Activated T-helper 1 cell treated with anti-CD3 and anti-CD28 coated beads, Interleukin-12 subunit alpha, Interleukin-12 subunit beta, Interleukin-2, Interleukin-4 antibody, amounts not matched to agents 30 ng/mL and 10 ng/mL and 1 ng/mL, durations not matched to agents 14 hours and 24 hours and 36 hours (primary cell): ENCODE measurements at places on chromosomes 11 and 22.
A peak's percentile ranks its signal among the peaks of the same experiment; 100 is the strongest.

- no peaks in the 10 kb centered on the region for H3K27me3 ChIP-seq
- no peak overlapping the region for H3K27ac ChIP-seq
- no peaks in the 10 kb centered on the region for H3K4me1 ChIP-seq
- H3K4me3 ChIP-seq: no peak overlapping the region
- no peaks in the 10 kb centered on the region for H3K36me3 ChIP-seq
Observed at GRCh38 chr11:132456751-132457328, 1075.5 kb downstream of the OPCML start.

- no peaks in the 10 kb centered on the region for H3K36me3 ChIP-seq
- no peak overlapping the region for H3K4me3 ChIP-seq
- H3K4me1 ChIP-seq: no peaks in the 10 kb centered on the region
- DNase-seq: no peak
- H3K27me3 ChIP-seq: no peaks in the 10 kb centered on the region
Observed at GRCh38 chr11:99952816-99953215, 734.3 kb upstream of the ARHGAP42 start.

DNA sequence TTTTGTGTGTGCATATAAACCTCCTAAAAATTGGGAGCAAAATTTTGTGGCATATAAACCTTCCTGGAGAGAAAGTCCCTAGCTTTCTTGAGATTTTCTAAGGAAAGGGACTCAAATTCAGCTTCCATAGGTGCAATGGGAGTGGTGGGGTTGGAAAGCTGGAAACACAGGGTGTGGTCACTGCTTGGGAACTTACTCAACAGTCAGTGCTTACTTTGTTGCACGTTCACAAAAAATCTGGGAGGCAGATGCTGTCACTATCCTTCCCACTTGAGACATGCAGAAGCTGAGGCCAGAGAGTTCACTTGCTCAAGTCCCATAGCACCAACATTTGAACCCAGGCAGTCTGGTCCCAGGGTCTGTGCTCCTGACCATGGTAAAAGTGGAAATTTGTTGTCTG, 3.9 kb upstream of the CATSPERZ start:
- peaks cover 78% of the 10 kb centered on the region for H3K27me3 ChIP-seq
- H3K27ac ChIP-seq: no peak overlapping the region
- peaks cover 13% of the 10 kb centered on the region for H3K4me1 ChIP-seq
- DNase-seq: no peak
- peaks cover 5% of the 10 kb centered on the region for H3K36me3 ChIP-seq

GRCh38 chr11:94469416-94469815, 24.2 kb downstream of the MRE11 start:
- no peaks in the 10 kb centered on the region for H3K27me3 ChIP-seq
- peaks cover 29% of the 10 kb centered on the region for H3K36me3 ChIP-seq
- H3K4me3 ChIP-seq: no peak overlapping the region
- H3K4me1 ChIP-seq: peaks cover 27% of the 10 kb centered on the region
- H3K27ac ChIP-seq: no peak overlapping the region
- no peak for DNase-seq

GRCh38 chr11:128375961-128376360, 211.4 kb downstream of the ETS1 start:
- no peaks in the 10 kb centered on the region for H3K27me3 ChIP-seq
- no peak overlapping the region for H3K27ac ChIP-seq

- H3K4me3 ChIP-seq: no peak overlapping the region
- no peak for DNase-seq
- no peaks in the 10 kb centered on the region for H3K4me1 ChIP-seq
- H3K27ac ChIP-seq: no peak overlapping the region
- no peaks in the 10 kb centered on the region for H3K36me3 ChIP-seq
Observed at GRCh38 chr22:50684986-50685385, 12.4 kb downstream of the SHANK3 start.

GRCh38 chr11:96303980-96304379, 39.0 kb downstream of the MAML2 start:
- no peak overlapping the region for H3K27ac ChIP-seq
- peaks cover 3% of the 10 kb centered on the region for H3K36me3 ChIP-seq
- DNase-seq: no peak
- peaks cover 44% of the 10 kb centered on the region for H3K4me1 ChIP-seq

- H3K4me1 ChIP-seq: no peaks in the 10 kb centered on the region
- no peak overlapping the region for H3K4me3 ChIP-seq
- H3K27ac ChIP-seq: peak overlapping the region; percentile 16
- H3K36me3 ChIP-seq: no peaks in the 10 kb centered on the region
- peaks cover 16% of the 10 kb centered on the region for H3K27me3 ChIP-seq
Observed at GRCh38 chr22:25013607-25014006, 61.1 kb downstream of the KIAA1671 start.

GRCh38 chr11:57639321-57640067, 10.2 kb downstream of the YPEL4 start:
- no peaks in the 10 kb centered on the region for H3K36me3 ChIP-seq
- DNase-seq: no peak
- H3K4me3 ChIP-seq: peak overlapping the region; percentile 91
- H3K4me1 ChIP-seq: peaks cover 22% of the 10 kb centered on the region

DNA sequence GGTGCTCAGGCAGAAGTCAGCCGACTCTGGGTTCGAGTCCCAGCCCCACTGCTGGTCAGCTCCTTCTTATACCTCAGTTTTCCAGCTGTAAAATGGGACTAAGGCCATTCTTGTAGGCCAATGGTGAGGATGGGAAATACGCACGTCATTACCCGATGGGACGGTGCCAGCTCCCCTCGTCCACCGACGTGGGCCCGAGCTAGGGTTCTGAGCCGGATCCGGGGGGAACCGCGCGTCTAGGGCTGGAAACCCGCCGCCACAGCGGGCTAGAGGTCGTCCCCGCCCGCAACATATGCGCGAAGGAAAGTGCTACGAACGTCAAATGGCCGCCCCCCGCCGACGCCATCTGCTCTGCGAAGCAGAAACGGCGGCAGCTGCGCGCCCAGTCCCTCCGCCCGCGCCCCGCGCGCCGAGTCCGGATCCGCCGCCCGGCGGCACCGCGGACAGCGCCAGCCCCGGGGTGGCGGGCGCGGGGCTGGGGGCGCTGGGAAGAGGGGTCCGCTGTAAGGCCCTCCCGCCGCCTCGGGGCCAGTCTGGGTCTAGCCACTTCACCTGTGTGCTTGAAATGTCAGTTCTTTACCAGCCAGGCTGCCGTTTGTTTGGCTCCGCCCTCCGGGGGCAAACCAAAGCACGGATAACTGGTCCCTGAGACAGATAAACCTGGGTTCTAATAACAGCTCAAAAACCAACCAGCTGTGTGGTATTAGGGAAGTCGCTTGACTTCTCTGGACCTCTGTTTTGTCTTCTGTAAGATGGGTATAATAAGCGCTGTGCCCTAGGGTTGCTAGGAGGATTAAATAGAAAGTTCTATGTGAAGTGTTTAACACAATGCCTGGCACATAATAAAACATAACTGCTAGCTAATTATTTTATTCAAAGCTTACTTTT, 103.5 kb upstream of the RCN1 start:
- no peaks in the 10 kb centered on the region for H3K36me3 ChIP-seq
- no peak overlapping the region for H3K4me3 ChIP-seq
- DNase-seq: no peak

DNA sequence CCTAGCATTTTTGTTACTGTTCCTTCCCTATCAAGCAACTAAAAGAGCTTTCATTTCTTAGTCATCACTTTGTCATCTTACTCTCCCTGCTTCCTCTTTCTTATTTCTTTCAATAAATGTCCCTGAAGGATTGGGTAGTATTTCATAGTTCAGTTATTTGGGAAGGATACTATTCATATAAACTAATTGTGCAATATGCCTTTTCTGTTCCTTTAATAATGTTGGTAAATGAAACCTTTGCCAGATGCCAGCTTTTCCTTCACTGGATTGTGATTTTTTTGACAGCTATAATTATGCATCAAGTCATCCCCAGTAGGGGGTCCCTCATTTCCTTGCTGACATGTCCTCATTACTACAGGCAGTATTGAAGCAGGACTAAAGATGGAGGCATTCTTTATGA, 101.7 kb downstream of the ATM start:
- H3K27ac ChIP-seq: no peak overlapping the region
- H3K36me3 ChIP-seq: peaks cover 26% of the 10 kb centered on the region
- no peak for DNase-seq

GRCh38 chr11:22797047-22797446, 32.6 kb downstream of the SVIP start:
- DNase-seq: no peak
- H3K27ac ChIP-seq: no peak overlapping the region
- H3K4me1 ChIP-seq: no peaks in the 10 kb centered on the region
- no peak overlapping the region for H3K4me3 ChIP-seq

GRCh38 chr11:58334708-58335107, 24.2 kb downstream of the OR5B17 start:
- no peak for DNase-seq
- no peaks in the 10 kb centered on the region for H3K4me1 ChIP-seq
- H3K4me3 ChIP-seq: no peak overlapping the region
- H3K36me3 ChIP-seq: no peaks in the 10 kb centered on the region
- no peak overlapping the region for H3K27ac ChIP-seq
- no peaks in the 10 kb centered on the region for H3K27me3 ChIP-seq

GRCh38 chr11:77035039-77035438, 841 bp downstream of the B3GNT6 start:
- H3K36me3 ChIP-seq: no peaks in the 10 kb centered on the region
- H3K27me3 ChIP-seq: peaks cover 30% of the 10 kb centered on the region
- H3K4me3 ChIP-seq: no peak overlapping the region
- no peak for DNase-seq
- no peak overlapping the region for H3K27ac ChIP-seq
